ENCODE measurements at places on chromosomes 11 and 22.
A peak's percentile ranks its signal among the peaks of the same experiment; 100 is the strongest.

GRCh38 chr11:70314730-70315129, 44.2 kb downstream of the PPFIA1 start:
- DNase-seq, result no peak

DNA sequence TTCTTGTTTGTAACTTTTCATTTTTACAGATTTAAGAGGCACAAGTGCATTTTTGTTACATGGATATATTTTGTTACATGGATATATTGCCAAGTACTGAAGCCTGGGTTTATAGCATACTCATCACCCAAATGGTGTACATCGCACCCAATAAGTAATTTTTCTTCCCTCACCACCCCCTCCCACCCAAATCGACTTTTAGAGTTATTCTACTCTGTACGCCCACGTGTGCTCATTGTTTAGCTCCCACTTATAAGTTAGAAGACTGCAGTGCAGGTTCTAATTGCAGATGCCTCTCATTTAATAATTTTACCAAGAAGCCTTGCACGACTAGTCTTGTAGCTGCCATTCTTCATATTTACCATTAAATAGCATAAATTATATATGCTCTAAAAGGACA, 20.5 kb upstream of the VWA5A start:
- no peak for DNase-seq

- no peak for DNase-seq
Measured at GRCh38 chr11:95565724-95566141, 223.8 kb downstream of the FAM76B start.

- no peak for DNase-seq
Measured at GRCh38 chr11:96147906-96148486, 195.0 kb downstream of the MAML2 start.

- no peak for DNase-seq
Measured at GRCh38 chr11:24828938-24829605, 332.2 kb downstream of the LUZP2 start.

DNA sequence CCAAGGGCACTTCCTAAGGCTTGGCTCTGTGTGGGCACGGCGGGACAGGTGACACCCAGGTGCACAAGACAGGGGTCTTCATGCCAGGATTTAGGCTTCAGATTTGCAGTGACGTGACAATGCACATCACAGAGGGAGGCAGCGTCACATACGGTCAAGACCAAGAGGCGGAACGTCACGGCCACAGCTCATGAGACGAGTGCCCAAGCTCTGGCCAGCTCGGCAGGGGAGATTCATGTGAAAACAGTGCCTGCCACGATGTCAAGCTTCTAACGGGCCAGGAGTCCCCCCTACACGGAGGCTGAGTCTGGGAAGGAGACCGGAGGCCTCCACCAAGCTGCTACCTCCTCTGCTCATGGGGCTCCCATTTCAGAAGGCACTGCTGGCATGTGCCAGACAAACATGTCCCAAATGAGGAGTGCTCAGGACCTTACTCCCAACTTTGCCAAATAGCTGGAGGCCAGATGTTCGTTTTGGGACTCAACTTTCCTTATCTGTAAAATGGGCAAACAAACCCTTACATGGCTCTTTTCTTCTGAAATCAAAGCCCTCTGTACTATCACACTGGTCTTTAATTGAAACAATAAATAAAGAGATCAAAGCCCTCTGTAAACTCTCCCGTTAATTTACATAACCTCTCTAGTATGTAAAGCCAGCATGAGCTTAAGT, 16.6 kb downstream of the VPS37C start:
- DNase-seq, result no peak

- DNase-seq, result no peak
Measured at GRCh38 chr11:13260963-13261588, 16.5 kb upstream of the BMAL1 start.

- peak; percentile 44 for DNase-seq
Measured at GRCh38 chr22:49515475-49515874, 312.2 kb downstream of the BRD1 start.

GRCh38 chr11:45318516-45318915, 32.4 kb upstream of the SYT13 start:
- DNase-seq, result no peak

DNA sequence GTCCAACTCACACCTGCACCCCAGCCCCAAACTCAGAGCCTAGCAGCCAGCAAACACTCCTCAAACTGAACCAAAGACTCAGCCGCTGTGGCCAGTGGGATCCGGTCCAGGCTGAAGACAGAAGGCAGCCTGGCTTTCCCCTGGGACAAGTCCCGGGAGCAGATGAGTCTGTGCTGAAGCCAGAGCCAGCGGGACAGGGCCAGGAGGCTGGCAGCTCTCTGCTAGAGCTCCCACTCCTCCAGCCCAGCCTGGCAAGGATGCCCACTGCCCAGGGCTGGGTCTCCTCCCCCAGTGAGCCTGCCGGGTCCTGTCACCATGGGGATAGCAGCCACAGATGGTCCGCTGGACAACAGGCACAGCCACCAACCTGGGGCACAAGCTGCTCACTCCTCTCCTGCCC, 42.9 kb upstream of the PRR5 start:
- DNase-seq, result peak; percentile 54

- no peak for DNase-seq
Measured at GRCh38 chr11:45816614-45817013, 11.7 kb downstream of the SLC35C1 start.

DNA sequence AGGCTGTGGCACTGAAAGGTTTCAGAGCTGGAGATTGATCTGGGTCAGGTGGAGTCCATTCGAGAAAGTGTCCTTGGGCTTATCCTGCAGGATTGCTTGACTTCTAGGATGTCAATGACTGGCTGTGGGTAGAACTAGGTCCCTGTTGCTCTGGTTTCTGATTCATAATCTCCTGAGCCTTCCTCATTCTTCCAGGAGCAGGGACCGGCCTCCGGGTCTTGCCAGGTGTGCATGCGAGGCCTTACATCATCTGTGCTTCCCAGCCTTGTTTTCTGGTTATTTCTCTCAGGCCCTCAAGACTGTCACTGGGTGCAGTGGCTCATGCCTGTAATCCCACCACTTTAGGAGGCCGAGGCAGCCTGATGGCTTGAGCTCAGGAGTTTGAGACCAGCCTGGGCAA, 33.3 kb upstream of the SORL1-AS1 start:
- no peak for DNase-seq

DNA sequence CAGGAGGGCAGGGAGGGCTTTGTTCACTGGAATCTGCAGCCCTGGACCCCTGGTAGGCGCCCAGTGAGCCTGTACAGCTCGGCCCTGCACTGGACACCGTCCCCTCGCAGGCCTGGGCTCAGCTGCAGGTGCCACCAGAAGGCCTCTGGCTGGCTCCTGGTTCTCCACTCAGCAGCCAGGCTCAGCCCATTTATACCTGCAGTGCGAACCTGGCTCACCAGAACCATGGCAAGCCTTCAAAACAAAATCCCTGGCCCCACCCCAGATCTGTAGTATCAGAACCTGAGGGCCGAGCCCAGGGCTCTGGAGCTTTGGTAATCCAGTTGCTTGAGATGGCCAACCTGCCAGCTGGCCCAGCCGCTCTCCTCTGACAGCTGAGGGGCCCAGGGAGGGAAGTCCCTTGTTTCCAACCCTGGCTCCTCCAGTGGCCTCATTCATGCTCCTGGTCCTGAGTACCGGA, 870 bp upstream of the FREY1 start:
- DNase-seq, result no peak
